ENCODE measurements at places on chromosomes 7 and 10.

DNA sequence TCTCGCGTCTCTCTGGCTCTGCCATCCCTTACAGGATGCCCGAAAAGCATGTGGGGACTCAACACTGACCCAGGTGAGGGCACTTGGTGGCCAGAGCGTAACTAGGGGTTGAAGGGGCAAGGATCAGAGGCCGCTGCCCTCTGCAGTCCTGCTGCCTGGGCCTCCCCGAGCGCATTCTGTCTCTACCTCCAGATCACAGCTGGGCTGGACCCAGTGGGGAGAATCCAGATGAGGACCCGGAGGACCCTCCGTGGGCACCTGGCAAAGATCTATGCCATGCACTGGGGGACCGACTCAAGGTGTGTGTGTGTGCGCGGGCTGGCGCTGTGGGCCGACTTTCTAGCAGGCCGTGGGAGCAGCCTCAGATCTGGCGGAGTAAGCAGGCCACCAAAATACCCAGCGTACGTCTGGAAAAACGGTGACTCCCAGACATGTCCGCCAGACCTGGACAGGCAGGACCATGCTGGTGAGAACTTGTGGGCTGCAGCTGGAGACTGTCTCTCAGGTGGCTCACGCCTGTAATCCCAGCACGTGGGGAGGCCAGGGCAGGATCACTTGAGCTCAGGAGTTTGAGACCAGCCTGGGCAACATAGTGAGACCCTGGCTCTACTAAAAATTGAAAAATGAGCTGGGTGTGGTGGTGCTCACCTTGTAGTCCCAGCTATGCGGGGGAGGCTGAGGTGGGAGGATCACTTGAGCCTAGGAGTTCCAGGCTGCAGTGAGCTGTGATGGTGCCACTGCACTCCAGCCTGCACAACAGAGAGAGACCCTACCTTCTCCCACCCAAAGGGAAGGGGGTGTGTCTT lies 3.2 kb downstream of the GNB2 start:
- DNase-seq: no peak

DNA sequence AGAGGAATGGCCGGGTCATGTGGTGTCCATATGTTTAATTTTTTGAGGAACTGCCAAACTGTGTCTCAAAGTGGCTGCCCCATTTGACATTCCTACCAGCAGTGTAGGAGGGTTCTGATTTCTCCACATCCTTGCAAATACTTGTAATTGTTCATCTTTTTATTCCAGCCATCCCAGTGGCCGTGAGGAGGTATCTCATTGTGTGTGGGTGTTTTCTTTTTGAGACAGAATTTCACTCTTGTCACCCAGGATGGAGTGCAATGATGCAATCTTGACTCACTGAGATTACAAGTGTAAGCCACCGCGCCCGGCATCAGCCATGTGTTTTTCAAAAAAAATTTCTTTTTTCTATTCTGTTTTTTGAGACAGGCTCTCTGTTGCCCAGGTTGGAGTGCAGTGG lies 38.7 kb upstream of the DLG5 start:
- no peak for DNase-seq

DNA sequence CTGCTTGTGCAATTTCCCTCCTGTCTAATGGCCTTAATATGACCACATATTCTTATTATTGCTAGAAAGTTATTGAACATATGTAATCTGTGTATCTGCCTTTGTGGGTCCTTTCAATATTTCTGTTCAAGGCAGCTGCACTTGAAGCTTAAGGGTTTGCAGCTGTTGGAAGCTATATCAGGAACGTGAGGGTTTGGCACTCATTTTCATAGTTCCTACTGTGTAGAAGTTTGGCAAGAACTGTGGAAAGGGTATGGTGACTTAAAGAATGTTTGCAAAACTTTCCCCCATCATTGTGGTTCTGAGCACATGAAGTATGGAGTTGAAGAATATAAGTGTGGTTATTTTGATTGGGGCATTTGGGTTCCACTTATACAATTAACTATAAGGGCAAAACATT lies 144.7 kb upstream of the SEMA3A start:
- DNase-seq: no peak

DNA sequence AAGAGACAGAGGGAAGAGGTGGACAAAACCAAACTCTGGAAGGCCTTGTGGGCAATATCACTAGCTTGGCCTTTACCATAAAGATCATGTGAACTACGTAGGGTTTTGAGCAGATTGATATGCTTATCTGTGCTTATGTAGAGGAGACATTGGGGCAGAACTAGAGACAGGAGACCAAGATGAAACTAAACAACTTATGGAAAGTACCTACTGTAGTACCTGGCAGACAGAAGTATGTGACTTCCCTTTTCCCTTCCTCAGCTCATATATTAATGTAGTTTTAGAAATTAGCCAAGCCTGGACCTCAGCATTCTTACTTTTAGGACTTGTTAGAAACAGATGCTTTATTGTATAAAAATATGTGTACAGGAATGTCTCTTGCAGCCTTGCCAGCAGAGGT lies 14.0 kb upstream of the IL6 start:
- no peak for DNase-seq

- no peak for DNase-seq
Observed at GRCh38 chr7:20624666-20625385, 9.4 kb downstream of the ABCB5 start.

All from GM20000 (cell line).